ENCODE measurements at places on chromosomes 1 and 21.

- no peak for DNase-seq
Measured at GRCh38 chr1:29105822-29106221, 17.9 kb downstream of the TMEM200B start.

DNA sequence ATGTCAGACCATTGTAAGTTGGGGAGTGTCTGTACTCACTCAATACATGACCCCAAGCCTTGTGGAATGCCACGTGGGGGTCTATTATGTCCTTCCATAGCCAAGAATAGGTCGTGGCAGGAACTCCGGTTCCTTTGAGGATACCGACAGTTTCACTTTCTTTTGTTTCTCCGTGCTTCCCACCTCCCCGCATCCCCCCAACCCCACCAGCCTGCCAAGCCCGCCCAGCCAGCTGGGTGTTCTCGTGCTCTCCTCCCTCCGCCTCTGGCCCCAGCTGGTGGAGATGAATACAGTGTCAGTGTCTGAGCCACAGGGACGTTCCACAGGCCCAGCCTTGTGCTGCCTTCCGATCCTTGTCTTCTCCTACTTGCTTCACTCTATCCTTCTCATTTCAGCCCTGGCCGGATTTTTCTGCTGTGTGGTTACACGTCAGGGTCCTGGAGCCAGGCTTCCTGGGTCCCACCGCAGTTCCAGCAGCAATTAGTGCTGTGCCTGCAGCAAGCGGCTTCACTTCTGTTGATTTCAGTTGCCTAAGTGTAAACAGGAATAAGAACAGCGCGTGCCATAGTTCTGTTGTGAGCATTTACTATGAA lies 4.1 kb upstream of the AGTRAP start:
- DNase-seq = peak; percentile 21

- DNase-seq = no peak
Measured at GRCh38 chr1:230342699-230343098, 83.4 kb downstream of the PGBD5 start.

DNA sequence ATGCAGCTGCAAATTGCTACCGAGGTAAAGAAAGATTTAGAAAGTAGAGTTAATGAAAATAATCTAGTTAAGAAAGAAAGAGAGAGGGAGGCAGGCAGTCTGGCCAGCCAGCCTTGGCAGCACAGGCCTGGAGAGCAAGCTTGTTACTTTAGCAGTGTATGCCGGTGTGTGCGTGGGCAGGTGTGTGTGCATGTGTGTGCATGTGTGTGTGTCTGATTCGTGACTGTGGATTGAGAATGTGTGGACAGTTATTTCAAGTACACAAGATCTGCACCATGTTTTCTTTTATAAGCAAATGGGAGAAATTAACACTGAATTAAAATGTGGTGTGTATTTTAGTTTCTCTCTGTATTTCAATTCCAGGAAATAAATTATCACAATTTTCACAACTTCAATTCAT lies 211.6 kb downstream of the DSCAM start:
- no peak for DNase-seq

DNA sequence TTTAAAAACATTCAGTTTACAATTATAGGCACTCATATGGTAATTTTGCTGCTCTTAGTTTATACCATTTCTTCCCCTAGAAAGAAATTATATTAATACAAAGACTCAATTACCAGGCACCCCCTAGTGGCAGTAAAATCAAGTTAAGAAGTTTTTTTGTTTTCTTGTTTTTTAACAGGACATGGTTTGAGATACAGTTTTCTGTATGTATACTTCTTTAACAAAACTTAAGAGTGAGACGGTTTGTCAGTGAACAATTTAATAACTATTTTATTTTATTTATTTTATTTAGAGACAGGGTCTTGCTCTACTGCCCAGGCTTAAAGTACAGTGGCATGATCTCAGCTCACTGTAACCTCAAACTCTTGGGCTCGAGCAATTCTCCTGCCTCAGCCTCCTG lies 224.6 kb downstream of the FAF1 start:
- DNase-seq = no peak

- no peak for DNase-seq
Measured at GRCh38 chr1:59018446-59018845, 234.6 kb upstream of the JUN start.

DNA sequence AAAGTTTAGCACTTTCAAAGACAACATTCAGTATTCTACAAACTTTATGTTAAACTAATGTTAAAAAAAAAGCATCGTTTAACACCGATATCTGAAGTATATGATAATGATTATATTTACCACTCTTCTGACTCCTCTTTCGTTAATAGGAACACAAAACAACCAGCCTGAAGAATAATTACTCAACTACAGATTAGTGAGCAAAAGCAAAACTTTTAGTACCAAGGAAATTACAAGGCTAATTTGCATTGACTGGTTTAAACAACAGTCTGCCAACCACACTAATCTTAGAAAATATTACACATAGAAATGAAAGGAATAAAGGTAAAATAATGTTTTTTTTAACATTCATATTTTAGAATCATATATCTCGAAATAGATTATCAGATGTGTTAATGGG lies 500.7 kb downstream of the LMO4 start:
- no peak for DNase-seq

DNA sequence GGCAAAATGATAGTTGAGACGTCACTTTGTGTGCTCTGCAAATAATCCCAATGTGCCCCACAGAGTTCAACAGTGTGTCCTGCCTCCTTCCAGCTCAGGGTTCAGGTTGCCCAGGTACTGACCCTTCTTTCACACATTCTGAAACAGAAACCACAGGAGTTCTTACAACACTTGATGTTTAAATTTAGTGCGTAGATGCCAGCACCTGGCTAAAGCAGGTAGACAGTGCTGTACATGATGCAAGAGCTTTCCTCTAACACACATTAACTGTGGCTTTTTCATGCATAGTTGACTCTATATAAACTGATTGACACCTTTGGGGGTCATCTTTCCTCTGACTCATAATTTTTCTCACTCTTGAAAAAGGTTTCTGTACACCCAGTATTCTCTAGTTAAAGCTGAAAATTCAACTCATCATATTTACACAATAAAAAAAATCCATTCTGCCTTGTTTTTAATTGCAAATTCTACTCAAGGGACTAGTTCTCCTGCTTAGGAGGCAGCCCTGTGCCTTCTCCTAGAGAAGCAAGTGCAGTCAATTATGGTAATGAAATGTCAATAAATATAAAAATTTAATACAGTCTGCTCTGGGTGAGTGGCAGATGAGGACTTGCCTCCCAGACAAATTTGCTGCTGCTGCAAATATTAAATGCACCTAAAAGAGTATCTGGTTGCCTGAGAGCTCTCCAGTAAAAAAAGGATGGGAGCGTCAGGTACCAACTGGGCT lies 91.4 kb downstream of the NR5A2 start:
- no peak for DNase-seq

GRCh38 chr1:57082711-57083439 lies 117.1 kb upstream of the C8B start:
- DNase-seq = no peak

GRCh38 chr1:206469411-206469932 lies 804 bp upstream of the IKBKE start:
- no peak for DNase-seq

GRCh38 chr1:216958569-216958968 lies 235.3 kb upstream of the ESRRG start:
- no peak for DNase-seq

GRCh38 chr1:211738096-211738690 lies 62.8 kb upstream of the NEK2 start:
- DNase-seq = no peak

- DNase-seq = no peak
Measured at GRCh38 chr1:109263234-109263596, 13.9 kb downstream of the CELSR2 start.

GRCh38 chr1:159892944-159893343 lies 7.0 kb downstream of the CFAP45 start:
- no peak for DNase-seq

- DNase-seq = no peak
Measured at GRCh38 chr21:44868707-44869106, 4.8 kb downstream of the PTTG1IP start.

GRCh38 chr1:46401964-46402626 lies 8.0 kb downstream of the FAAH start:
- no peak for DNase-seq

- no peak for DNase-seq
Measured at GRCh38 chr1:232810856-232811255, 5.6 kb downstream of the MAP10 start.

DNA sequence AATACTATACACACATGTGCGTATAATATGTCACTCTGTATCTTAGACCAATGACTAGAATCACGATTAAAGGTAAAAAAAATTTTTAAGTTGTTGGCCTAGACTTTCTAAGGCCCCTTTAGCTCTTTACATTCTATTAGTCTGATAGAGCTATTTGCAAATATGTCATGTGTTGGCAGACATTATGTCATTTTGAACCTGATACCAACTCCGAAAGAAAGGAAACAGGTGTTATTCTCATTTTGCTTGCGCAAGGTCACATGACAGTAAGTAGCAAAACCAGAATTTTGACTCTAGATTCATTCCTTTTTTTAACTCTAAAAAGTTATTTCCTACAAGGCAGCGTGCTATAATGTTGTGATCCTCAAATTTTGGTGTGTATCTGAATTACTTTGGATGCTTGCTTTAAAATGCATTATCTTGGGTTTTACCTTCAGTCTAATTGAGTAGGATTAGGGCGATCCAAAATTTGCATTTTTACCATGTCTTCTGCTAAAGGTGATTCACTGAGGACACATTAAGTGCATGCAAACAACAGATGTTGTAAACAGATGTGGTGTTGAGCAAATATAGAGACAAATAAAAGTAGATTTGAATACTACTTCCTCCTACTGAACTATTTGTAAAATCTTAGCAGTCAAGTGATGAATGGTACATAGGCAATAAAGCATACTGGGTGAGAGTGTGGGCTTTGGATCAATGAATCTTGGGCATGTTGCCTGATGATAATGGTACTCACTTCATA lies 63.5 kb upstream of the KIAA1614 start:
- no peak for DNase-seq

DNA sequence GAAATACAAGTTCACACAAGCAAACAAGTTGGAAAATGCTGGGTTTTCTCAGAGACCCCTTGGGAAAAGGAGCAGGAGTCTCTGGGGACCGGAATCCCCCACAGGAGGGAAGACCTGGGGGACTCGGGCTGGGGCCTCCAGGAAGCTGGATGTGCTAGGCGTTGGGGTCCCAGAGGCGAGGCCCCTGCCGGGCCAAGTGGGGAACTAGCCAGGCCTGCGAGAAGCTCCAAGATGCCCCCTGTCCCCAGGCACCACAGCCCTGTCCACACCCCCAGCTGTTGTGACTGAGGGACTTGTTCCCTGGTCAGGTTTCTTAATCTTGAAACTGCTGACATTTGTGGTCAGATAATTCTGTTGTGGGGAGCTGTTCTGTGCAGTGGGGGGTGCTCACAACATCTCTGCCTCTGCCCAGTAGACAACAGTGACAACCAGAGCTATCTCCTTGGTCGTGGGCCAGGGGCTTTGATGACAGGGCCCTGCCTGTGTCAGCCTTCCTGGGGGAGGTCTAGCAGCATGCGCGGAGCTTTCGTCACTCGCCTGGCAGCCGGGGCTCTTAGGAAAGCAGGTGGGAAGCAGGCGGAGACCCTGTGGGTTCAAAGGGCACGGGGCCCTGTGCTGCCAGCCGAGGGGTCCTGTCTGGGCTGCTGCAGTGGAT lies 126.4 kb upstream of the ARHGEF16 start:
- no peak for DNase-seq
